ENCODE measurements at places on chromosomes 1 and 21. TPM values are rescaled to one million over a fixed set of nuclear protein-coding genes. Genes with fewer than 3 reads are reported as not detected.
A peak's percentile ranks its signal among the peaks of the same experiment; 100 is the strongest.

The OR14K1 gene
- not detected for total RNA-seq

The ADARB1 gene
- 39.8 TPM for total RNA-seq

The HSD3B2 gene
- total RNA-seq, result not detected

The CYP4Z1 gene
- not detected for total RNA-seq

The ATP6V1G3 gene
- total RNA-seq, result not detected

The TMEM61 gene
- not detected for total RNA-seq

DNA sequence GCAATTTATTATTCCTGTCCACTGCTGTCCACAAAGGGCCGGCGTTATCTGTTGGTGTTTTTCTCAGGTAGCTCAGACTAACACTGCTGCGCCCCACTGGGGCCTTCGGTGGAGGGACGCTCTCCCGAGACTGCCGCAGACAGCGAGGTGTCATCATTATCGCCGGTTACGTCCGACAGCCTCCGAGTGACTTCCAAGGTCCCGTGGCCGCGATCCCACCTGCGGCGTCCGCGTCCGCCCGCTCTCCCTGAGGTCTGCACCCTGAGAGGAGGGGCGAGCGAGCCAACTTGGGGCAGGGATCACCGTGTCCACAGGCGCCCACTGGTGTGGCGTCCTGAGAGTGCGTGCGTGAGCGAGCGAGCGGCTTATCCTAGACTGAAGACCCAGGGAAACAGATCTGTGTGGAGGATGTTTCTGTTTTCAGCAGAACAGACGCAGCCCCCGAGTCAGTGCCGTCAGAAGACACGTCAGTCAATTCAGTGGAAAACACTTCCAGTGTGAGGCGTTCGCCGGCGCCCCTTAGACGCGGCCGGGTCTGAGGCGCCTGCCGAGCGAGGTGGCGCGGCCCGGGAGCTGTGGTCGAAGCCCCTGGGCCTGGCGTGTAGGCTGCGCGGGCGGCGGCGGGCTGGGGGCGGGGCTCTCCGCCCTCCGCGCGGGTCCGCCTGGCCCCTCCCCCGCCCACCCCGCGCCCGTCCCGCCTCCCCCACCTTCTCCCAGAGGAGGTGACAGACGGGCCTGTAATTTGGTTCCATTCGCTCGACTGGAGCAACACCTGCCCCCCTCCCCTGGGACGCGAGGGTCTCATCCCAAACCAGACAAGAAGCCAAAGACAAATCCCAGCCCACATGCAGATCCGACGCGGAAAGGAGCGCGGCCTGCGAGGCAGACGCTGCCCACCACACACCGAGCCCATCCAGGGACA lies 12.6 kb downstream of the NHLH2 start:
- peaks cover 2% of the 10 kb centered on the region for H3K4me1 ChIP-seq
- peak; percentile 9 for DNase-seq
- no peaks in the 10 kb centered on the region for H3K36me3 ChIP-seq
- peak overlapping the region; percentile 23 for H3K4me3 ChIP-seq

GRCh38 chr1:224730965-224731364 lies 114.8 kb downstream of the CNIH3 start:
- H3K4me1 ChIP-seq, result peaks cover 16% of the 10 kb centered on the region
- H3K27ac ChIP-seq, result no peak overlapping the region
- H3K27me3 ChIP-seq, result no peaks in the 10 kb centered on the region
- no peaks in the 10 kb centered on the region for H3K36me3 ChIP-seq
- H3K4me3 ChIP-seq, result no peak overlapping the region
- DNase-seq, result peak; percentile 22

- H3K4me1 ChIP-seq, result peaks cover 14% of the 10 kb centered on the region
- no peaks in the 10 kb centered on the region for H3K27me3 ChIP-seq
- no peak overlapping the region for H3K4me3 ChIP-seq
- no peaks in the 10 kb centered on the region for H3K36me3 ChIP-seq
- H3K27ac ChIP-seq, result peak overlapping the region; percentile 69
Measured at GRCh38 chr1:117146575-117147340, 25.2 kb upstream of the TRIM45 start.

GRCh38 chr1:221430152-221430960 lies 311.5 kb downstream of the DUSP10 start:
- no peaks in the 10 kb centered on the region for H3K36me3 ChIP-seq
- H3K27me3 ChIP-seq, result no peaks in the 10 kb centered on the region

- peaks cover 2% of the 10 kb centered on the region for H3K27me3 ChIP-seq
- no peak overlapping the region for H3K27ac ChIP-seq
- peak; percentile 59 for DNase-seq
- no peaks in the 10 kb centered on the region for H3K36me3 ChIP-seq
- no peak overlapping the region for H3K4me3 ChIP-seq
Measured at GRCh38 chr1:61287014-61287413, 204.7 kb downstream of the NFIA start.

GRCh38 chr1:7783178-7783711 lies 846 bp upstream of the PER3 start:
- H3K27me3 ChIP-seq, result no peaks in the 10 kb centered on the region
- H3K36me3 ChIP-seq, result peaks cover 20% of the 10 kb centered on the region
- 0 out of 2 replicates have a peak, but pooled peaks cover 4% of the 10 kb centered on the region for H3K4me1 ChIP-seq
- H3K4me3 ChIP-seq, result peak overlapping the region; percentile 53

- no peaks in the 10 kb centered on the region for H3K36me3 ChIP-seq
- no peaks in the 10 kb centered on the region for H3K4me1 ChIP-seq
- no peak overlapping the region for H3K4me3 ChIP-seq
- H3K27ac ChIP-seq, result no peak overlapping the region
- no peak for DNase-seq
Measured at GRCh38 chr1:121587777-121588176, 403.0 kb downstream of the SRGAP2C start.

- peak overlapping the region; percentile 49 for H3K27ac ChIP-seq
- no peaks in the 10 kb centered on the region for H3K36me3 ChIP-seq
- no peak overlapping the region for H3K4me3 ChIP-seq
- peaks cover 1% of the 10 kb centered on the region for H3K27me3 ChIP-seq
Measured at GRCh38 chr1:7379441-7379971, 391.6 kb upstream of the VAMP3 start.

Measured in IMR-90 (cell line).